Gastrocnemius medialis (tissue), 4 donors: ENCODE measurements at places on chromosomes 3 and 15. TPM values are rescaled to one million over a fixed set of nuclear protein-coding genes. Genes with fewer than 3 reads are reported as not detected.

CIAO2A gene
- 65.2 TPM for total RNA-seq

FAM107A gene
- 21.1 TPM for total RNA-seq

EPHA6 gene
- not detected for total RNA-seq

GCNT3 gene
- 0.07 TPM for total RNA-seq

DAPK2 gene
- total RNA-seq, result 70.8 TPM

SLC30A4 gene
- total RNA-seq, result 1.5 TPM

CYP8B1 gene
- 0.62 TPM for total RNA-seq

ENTPD3 gene
- total RNA-seq, result 0.55 TPM

WDR93 gene
- total RNA-seq, result not detected

FHIT gene
- total RNA-seq, result 0.72 TPM

RHOV gene
- total RNA-seq, result not detected

CPLX3 gene
- not detected for total RNA-seq

LDHAL6B gene
- total RNA-seq, result not detected

CPOX gene
- 25.6 TPM for total RNA-seq

RNU6-1 gene
- not detected for total RNA-seq

GMNC gene
- total RNA-seq, result not detected

DNASE1L3 gene
- total RNA-seq, result not detected

CCDC51 gene
- total RNA-seq, result 9.5 TPM

NOX5 gene
- not detected for total RNA-seq

GRIP2 gene
- 4.4 TPM for total RNA-seq

CSPG4 gene
- 103 TPM for total RNA-seq

GRAMD2A gene
- not detected for total RNA-seq

NR2F2 gene
- total RNA-seq, result 4.3 TPM

B2M gene
- 814 TPM for total RNA-seq

MIX23 gene
- 22.4 TPM for total RNA-seq

GPR27 gene
- 0.39 TPM for total RNA-seq

GLDN gene
- total RNA-seq, result 0.49 TPM

MAPK6 gene
- total RNA-seq, result 53.9 TPM

POLQ gene
- total RNA-seq, result 0.18 TPM

C3orf52 gene
- total RNA-seq, result 1.1 TPM

OR5K2 gene
- not detected for total RNA-seq

TMEM45A gene
- 3.6 TPM for total RNA-seq

ADPRH gene
- 12.0 TPM for total RNA-seq

ONECUT1 gene
- total RNA-seq, result not detected

NUP210 gene
- total RNA-seq, result 2.9 TPM

CCDC33 gene
- total RNA-seq, result not detected

CISH gene
- 3.3 TPM for total RNA-seq

SKOR1 gene
- total RNA-seq, result 0.13 TPM

ZMAT3 gene
- total RNA-seq, result 9.7 TPM

IL5RA gene
- total RNA-seq, result not detected
